Neuronal stem cell (in vitro differentiated cells): ENCODE measurements at places on chromosomes 3 and 15.
A peak's percentile ranks its signal among the peaks of the same experiment; 100 is the strongest.

GRCh38 chr15:62021991-62022600 lies 38.2 kb downstream of the VPS13C start:
- no peak for DNase-seq

- DNase-seq, result no peak
Measured at GRCh38 chr15:95261546-95261945, 1030.2 kb downstream of the MCTP2 start.

DNA sequence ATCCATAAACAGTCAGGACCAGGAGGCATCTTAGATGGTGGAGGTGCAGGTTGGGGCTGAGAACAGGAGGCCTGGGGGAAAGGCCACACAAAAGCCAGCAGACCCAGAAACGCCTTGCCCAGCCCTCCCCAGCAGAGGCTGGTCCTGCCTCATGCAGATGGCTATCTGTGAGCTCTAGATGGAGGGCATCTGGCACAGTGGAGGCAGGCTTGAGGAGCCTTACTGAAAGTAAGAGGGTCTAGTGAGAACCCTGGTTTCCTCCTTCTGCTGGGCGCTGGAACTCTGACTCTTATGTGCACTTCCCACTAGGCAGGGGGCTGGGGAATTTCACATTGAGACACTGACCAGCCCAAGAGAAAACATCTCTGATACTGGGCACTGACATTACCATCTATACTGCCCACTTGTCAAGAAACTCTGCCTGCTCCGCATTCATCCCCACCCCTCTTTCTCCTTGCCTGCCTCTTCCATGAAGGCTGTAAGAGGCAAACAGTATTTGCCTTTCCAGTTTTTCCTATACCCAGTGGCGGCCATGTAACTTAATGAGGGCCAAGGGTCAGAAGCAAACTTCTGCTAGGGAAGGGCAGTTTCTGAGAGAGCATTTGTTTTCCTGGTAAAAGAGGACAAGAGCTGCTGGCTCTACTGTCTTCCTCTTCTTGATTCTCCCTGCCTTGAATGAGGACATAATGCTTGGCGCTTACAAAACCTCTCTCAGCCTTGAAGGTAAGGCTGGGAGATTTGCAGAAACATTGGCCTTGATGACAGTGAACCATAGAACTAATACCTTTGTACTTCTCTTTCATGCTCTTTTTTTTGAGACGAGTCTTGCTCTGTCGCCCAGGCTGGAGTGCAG lies 4.4 kb upstream of the SCN5A start:
- no peak for DNase-seq

- no peak for DNase-seq
Measured at GRCh38 chr3:123660141-123660675, 75.4 kb upstream of the HACD2 start.

- peak; percentile 15 for DNase-seq
Measured at GRCh38 chr3:171459137-171459941, 866 bp downstream of the TNIK start.

DNA sequence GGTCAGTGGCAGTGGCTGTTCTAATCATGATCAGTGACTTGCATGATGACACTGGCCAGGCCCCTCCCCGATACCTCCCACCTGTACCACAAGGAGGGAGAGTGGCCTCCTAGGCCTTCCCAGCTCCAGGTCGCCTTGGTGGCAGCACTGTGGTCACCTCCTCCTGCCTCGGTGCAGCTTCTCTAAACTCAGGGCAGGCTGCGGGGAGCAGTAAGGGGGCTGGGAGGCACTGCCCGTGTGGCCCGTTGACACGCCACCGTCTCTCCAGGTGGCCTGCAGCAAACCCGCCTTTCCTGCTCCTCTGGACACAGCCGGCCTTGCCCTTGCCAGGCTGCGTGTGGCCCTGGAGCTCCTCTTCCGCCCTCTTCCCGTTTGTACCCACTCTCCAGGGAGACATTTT lies 184.1 kb downstream of the XXYLT1 start:
- no peak for DNase-seq

- peak; percentile 27 for DNase-seq
Measured at GRCh38 chr3:22691407-22691806, 511.7 kb upstream of the UBE2E2 start.

DNA sequence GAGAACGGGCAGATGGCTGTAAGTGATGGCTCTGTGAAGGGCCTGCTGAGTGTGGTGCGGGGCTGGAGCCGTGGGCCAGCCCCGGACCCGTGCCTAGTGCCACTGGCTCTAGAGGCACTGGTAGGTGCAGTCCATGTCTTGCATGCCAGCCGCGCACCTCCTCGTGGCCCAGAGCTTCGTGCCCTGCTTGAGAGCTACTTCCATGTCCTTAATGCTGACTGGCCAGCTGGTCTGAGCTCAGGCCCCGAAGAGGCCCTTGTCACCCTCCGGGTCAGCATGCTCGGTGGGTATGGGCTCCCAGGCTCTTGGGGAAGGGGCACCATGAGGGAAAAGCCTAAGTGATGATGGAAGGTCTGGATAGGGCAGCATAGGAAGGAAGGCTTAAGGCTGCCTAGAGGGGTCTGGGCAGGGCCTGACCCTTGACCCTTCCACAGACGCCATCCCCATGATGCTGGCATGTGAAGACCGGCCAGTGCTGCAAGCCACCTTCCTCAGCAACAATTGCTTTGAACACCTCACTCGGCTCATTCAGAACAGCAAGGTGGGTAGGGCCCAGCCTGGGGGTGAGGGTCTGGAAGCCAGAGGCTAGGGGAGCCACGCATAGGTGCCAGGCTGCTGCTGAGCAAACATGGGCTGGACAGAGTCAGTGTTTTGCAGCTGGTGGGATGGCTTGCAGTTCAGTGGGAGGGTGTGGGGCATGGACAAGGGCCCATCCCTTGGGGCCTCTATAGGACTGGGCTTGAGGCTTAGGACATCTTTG lies 12.1 kb downstream of the NBEAL2 start:
- no peak for DNase-seq

- DNase-seq, result no peak
Measured at GRCh38 chr3:95923496-95924210, 890.7 kb upstream of the EPHA6 start.

- DNase-seq, result no peak
Measured at GRCh38 chr15:99138491-99138982, 33.7 kb downstream of the SYNM start.
